Cardiac fibroblast (primary cell): ENCODE measurements at places on chromosomes 12 and 14.

DNA sequence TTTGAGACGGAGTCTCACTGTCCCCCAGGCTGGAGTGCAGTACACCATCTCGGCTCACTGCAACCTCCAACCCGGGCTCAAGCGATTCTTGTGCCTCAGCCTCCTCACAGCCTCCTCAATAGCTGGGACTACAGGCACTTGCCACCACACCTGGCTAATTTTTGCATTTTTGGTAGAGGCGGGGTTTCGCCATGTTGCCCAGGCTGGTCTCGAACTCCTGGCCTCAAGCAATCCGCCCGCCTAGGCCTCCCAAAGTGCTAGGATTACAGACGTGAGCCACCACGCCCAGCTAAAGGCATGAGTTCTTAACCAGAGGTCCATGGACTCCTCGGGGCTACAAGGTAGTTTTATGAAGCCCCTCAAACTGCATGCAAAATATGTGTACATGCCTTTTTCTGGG, 2.1 kb downstream of the SARNP start:
- DNase-seq: no peak

- DNase-seq: no peak
Measured at GRCh38 chr14:94517641-94518257, 8.5 kb upstream of the SERPINA12 start.

DNA sequence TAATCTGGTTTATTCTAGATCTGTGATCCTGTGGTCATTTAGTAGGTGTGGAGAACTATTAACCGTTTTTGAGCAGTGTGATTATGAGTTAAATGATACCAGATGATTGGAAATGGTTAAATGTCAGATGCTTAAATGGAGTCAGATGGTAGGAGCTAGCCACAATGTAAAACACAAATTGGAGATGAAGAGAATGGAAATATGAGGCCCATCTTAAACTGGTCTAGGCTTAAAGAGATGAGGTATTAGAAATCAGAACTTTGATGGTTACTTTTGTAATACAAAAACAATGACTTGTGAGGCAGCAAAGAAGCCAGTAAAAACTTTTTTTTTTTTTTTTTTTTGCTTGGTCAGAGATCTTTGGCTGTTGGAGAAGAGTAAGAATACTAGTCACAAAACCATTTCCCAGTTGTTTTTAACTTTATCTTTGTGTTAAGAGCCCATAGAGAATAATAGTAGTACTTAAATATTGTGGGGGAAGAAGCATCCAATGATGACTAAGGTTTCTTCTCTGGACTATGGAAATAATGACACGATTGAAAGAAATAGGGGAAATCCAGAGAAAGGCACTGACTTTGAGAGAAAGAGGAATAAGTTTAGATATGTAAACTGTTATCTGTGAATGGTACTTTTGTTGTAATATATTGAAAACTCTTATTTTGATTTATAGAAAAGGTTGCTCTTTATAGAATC, 95.9 kb downstream of the WNK1 start:
- DNase-seq: peak; percentile 28

GRCh38 chr12:66127650-66128049, 2.9 kb downstream of the LLPH start:
- DNase-seq: no peak

DNA sequence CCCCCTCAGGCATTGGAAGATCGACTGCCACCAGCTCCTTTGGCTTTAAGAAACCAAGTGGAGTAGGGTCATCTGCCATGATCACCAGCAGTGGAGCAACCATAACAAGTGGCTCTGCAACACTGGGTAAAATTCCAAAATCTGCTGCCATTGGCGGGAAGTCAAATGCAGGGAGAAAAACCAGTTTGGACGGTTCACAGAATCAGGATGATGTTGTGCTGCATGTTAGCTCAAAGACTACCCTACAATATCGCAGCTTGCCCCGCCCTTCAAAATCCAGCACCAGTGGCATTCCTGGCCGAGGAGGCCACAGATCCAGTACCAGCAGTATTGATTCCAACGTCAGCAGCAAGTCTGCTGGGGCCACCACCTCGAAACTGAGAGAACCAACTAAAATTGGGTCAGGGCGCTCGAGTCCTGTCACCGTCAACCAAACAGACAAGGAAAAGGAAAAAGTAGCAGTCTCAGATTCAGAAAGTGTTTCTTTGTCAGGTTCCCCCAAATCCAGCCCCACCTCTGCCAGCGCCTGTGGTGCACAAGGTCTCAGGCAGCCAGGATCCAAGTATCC, 288.7 kb downstream of the NAV3 start:
- no peak for DNase-seq

DNA sequence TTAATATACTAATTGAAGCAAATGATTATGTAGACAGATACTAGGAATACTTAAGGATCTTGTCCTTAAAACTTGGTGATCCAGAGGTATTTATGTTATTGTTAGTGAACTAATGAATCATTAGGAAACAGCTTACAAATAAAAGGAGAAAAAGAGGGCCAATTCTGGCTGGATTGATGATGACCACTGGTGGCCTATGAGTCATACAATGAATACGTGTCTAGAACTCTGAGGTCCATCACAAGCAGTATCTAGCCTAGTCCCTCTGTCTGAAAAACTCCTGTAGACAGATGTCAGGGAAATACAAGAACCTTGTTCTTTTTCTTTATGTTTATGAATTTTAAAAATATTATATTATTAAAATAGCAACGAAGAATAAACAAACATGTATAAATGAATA, 51.7 kb upstream of the RTL1 start:
- peak; percentile 2 for DNase-seq

GRCh38 chr14:88004506-88005036, 364 bp upstream of the GPR65 start:
- DNase-seq: no peak

GRCh38 chr14:65032319-65032718, 45.6 kb downstream of the FNTB start:
- DNase-seq: no peak

DNA sequence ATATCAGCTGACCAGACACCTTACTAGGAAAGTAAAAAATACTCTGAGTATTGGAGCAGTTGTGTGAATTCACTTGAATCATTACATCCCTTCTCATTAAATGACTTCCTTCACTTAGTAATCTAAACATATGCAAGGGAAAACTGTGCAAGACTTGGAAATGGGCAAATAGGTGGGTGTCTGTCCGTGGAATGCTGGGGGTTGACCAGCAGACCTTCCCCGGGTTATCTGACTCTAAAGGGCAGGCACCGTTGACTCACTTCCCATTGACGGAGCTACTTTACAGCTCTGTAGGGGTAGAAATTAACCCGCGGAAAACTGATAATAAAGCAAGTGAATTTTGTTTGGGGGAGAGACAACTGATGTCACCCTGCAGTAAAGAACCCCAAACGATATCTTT, 199.3 kb downstream of the TTC7B start:
- DNase-seq: peak; percentile 18

GRCh38 chr12:103517161-103517560, 21.4 kb upstream of the C12orf42 start:
- no peak for DNase-seq

GRCh38 chr12:76080017-76080728, 4.3 kb downstream of the NAP1L1 start:
- no peak for DNase-seq

DNA sequence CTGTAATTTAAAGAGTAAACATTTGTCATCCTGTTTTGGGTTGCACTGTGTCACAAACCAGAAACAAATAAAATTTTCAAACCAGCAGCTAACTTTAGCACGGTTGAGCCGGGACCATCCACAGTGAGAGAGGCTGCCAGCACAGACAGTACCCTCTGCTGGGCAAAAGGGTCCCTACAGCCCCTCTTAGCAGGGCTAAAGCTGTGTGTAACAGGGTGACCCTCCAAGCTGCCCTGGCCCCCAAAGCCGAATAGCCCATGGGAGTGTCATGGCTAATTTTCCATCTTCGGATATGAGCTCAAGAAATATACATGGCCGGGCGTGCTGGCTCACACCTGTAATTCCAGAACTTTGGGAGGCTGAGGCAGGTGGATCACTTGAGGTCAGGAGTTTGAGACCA, 157.1 kb upstream of the GRIN2B start:
- no peak for DNase-seq

- no peak for DNase-seq
Measured at GRCh38 chr14:64281805-64282204, 12.4 kb downstream of the ESR2 start.

DNA sequence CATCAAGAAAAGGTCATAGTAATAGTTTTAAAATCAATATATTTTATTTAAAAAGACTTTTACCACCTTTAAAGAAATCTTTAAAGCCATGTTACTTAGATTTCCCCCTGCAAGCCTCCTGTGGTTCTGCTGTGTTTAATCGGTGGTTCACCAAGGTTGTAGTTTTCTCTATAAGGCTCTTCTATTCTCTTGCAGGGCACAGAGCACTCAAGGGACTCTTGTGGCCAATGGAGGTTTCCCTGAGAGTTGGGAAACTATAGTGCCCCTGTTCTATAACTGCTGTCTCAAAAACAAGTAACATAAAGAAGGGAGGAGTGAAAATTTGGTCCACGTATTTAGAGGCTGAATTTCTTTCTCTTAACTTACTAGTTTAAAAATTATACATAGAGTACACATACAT, 25.0 kb downstream of the DACT1 start:
- no peak for DNase-seq

DNA sequence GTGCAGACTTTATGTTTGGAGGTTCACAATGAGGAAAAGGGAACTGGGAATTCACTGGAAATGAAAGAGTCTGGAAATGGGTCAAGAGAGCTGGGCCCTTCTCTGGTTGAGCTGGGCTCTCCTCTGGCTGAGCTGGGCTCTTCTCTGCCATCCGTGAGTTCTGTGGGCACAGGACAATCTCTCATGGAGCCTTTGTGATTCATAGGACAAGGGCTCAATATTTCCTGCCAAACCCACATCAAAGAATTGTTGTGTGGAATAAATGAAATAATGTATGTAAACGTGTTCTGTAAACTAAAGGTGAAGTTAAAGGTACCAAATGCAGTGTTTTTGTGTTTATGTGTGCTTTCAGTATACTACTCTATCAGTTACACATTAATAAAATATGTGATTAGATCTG, 95.5 kb upstream of the OVCH1 start:
- DNase-seq: no peak

- DNase-seq: peak; percentile 59
Measured at GRCh38 chr14:69068744-69069421, 84.0 kb downstream of the DCAF5 start.

- DNase-seq: no peak
Measured at GRCh38 chr12:53170215-53170614, 10.3 kb upstream of the ZNF740 start.

DNA sequence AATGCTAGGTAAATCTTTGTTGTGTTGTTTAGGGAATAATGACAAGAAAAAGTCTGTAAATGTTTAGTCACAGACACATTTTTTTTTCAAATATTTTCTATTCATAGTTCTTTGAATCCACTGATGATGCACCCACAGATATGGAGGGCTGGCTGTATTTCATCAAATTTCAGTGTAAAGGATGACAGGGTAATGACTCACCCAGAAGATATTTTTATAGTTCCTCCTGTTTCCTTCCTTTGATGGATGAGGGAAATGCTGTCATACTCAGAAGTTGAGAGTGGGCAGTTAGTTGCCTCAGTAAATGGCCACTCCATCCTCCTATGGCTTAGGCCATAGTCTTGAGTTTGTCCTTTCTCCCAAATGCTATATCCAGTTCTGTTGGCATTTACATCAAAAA, 76.9 kb upstream of the REP15 start:
- DNase-seq: peak; percentile 78

DNA sequence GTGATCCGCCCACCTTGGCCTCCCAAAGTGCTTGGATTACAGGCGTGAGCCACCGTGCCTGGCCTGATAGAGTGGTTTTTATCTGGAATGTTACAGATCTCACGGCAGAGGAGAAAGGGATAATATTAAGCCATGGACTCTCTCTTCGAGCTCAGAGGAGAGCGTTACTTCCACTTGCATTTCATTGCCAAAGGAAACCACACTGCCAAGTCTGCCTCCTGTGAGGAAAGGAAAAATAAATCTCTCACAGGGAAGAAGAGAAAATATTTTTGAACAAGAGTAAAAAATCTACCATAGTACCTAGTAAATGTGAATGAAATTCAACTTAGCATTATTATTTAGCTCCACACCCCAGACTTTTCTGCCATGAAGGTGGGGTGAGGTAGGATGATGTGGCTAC, 319.2 kb upstream of the PRICKLE1 start:
- DNase-seq: no peak

- no peak for DNase-seq
Measured at GRCh38 chr12:38123566-38124246, 192.9 kb upstream of the ALG10B start.

DNA sequence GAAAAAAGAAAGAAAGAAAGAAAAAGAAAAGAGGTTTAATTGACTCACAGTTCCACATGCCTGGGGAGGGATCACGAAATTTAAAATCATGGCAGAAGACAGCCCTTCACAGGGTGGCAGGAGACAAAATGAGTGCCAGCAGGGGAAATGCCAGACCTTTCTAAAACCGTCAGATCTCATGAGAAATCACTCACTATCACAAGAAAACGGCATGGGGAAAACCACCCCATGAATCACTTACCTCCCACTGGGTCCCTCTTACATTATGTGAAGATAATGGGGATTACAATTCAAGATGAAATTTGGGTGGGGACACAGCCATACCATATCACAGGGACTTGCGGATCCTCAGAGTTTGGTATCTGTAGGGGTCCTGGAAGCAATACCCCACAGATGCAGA, 16.3 kb upstream of the EGLN3 start:
- no peak for DNase-seq

DNA sequence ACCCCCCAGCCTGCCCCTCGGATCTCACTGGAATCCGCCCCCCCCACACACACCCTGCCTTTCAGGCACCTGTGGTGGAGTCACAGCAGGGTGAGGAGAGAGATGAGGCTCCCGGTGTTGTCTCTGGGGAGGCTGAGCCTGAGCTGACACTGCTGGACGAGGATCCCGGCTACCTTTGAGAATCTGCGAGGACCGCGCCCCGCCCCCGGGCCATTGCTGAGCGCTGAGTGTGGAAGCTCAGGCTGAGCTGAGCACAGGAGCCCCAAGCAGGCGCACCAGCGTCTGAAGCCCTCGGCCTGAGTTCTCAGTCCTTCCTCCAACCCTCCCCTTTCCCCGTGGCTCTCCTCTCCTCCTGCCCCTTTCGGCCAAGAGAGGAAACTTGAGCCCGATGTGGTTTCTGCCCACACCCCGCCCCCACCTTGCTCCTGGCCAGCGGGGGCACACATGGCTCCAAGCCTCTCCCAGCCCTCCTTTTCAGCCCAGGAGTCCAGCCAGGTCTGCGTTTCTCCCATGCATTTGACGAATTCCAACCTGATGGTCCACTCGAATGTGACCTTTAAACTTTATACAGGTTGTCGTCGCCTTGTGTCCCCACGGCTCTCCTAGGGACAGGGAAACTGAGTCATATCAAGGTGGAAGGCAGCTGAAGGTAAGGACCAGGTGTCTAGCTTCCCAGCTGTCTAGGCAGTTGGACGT, at the start of gene NFE2:
TSS of gene NFE2 (minus strand) at position 284 of the 696 bp plus-strand sequence. CDS start 5,767 bp downstream, outside the sequence.
- peak; percentile 81 for DNase-seq
